ENCODE measurements at places on chromosomes 5 and 9.

DNA sequence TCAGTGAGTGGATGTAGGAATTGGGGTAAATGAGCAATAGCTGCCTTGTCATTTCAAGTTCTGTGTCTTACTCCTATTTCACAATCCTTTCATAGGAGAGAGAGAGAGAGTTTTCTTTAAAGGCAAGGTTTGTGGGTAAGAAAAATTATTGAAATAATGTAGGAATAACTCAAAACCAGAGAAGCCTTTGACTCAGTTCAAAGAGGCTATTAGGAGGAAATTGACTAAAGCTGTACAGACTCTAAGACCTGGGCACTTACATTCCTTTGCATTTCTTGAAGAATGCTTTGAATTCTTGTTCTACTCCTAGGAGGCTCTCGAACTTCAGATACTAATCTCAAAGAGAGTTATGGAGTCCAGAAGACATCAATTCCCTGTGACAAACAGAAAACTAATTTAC, 257.1 kb downstream of the FBXL7 start:
- DNase-seq: no peak

DNA sequence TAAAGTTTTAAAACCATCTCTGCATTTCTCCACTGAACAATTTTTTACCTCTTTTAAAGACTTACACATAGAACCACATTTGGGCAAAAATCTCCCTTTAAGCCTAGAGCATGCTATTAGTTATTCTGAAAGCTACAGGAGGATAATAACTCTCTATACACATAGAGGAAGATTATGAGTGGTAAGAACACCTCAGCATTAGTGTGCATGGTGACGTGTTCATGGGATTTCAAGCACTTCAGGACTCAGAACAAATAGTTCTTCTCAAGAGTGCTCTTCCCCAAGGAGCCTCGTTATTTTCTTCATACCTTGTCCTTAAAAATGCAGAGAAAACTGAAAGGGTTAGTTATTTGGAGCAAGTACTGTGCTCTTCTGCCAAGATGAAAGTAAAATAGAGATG, 256.9 kb upstream of the TUSC1 start:
- DNase-seq: no peak

- no peak for DNase-seq
Measured at GRCh38 chr5:2156358-2157059, 273.8 kb upstream of the IRX4 start.

DNA sequence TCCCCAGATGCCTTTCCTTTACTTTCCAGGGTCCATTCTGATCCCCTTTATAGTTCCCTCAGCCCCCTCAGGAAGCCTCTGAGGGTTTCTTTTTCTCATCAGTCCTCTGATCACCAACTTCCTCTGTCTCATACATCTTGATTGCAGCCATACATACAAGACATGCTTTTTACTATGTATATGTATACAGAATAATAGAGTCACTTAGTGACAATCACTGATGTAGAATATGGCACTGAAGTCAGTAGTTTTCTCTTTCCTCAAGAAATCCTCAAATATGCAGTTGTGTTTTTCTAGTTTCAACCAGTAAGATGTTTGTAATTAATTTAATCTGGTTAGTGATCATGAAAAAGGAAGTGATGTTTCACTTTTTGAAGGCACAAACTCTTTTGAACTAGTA, 364.1 kb downstream of the MAN2A1 start:
- no peak for DNase-seq

DNA sequence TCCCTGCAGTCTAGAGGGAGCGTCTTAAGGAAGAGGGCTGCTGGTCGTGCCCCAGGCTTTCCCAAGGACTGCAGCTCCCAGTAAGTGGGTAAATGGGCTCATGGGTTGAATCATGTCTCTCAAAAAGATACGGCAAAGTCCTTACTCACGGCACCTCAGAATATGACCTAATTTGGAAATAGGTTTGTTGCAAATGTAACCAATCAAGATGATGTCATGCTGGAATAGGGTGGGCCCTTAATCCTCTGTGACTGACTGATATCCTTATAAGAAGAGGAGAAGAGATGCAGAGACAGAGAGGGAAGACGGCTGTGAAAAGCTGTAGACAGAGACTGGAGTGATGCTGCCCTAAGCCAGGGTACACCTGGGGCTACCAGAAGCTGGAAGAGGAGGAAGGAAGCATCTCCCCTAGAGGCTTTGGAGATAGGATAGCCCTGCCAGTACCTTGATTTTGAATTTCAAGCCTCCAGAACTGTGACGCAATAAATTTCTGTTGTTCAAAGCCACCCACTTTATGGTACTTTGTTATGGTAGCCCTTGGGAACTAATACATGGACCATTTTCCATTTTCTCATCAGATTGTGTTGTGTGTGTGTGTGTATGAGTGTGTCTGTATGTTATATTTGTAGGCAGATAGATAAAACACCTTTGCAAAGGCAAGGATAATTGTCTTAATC, 15.0 kb downstream of the GALNT10 start:
- DNase-seq: no peak

DNA sequence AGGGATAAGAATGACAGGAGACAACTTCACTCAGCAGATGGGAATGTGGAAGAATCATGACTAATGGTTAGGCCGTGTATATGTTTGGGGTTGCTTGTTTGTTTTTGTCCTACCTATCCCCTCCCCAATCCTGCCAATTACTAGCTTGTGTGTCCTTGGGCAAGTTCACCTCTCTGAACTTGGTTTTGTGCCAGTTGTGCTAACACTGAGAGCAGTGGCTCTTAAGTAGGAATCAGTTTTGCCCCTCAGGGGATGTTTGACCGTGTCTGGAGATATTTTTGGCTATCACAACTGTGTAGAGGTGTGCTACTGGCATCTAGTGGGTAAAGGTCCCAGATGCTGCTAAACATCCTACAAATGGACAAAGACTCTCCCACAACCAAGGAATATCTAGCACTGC, 287.0 kb downstream of the DMRT2 start:
- no peak for DNase-seq

GRCh38 chr9:87069690-87070089, 122.4 kb upstream of the GAS1 start:
- DNase-seq: no peak

- DNase-seq: peak; percentile 36
Measured at GRCh38 chr5:160438316-160439204, 16.9 kb downstream of the PTTG1 start.

GRCh38 chr9:120910643-120911042, 16.0 kb downstream of the TRAF1 start:
- no peak for DNase-seq

GRCh38 chr9:87119328-87119881, 172.1 kb upstream of the GAS1 start:
- no peak for DNase-seq

- DNase-seq: no peak
Measured at GRCh38 chr9:21967702-21968101, 26.5 kb downstream of the CDKN2A start.

GRCh38 chr9:19186232-19186631, 44.3 kb upstream of the DENND4C start:
- DNase-seq: no peak

GRCh38 chr9:109179801-109180523, 12.9 kb upstream of the FRRS1L start:
- DNase-seq: no peak

GRCh38 chr5:107615299-107615817, 55.4 kb downstream of the EFNA5 start:
- no peak for DNase-seq

DNA sequence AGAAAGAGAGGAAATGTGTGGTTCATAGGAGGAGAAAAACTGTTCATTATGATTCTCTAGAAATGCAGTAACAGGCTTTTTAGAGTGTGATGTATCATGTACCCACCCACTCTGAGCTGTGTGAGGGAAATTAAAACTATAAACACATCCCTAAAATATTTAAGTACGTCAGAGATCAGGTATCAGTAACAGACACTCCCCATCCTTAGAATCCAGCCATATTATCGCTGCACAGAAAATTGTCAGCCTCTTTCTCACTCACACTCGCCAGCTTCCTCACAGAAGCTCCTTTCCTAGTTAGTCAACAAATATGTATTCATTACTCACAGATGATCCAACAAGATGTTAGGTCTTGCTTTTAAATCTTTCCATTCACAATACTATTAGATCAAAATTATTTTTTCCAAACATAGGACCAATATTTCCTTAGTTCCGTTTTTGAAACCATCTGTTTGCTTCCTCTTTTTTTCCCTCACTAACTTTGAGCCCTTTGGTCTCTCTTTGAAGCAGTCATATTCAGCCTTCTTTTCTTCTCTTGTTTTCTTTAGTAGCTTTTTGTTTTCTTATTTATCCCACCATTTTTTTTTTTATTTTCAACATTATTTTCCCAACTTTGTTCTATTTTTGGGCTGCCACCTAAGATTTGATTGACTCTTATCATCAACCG, 13.6 kb upstream of the MAST4 start:
- DNase-seq: no peak

DNA sequence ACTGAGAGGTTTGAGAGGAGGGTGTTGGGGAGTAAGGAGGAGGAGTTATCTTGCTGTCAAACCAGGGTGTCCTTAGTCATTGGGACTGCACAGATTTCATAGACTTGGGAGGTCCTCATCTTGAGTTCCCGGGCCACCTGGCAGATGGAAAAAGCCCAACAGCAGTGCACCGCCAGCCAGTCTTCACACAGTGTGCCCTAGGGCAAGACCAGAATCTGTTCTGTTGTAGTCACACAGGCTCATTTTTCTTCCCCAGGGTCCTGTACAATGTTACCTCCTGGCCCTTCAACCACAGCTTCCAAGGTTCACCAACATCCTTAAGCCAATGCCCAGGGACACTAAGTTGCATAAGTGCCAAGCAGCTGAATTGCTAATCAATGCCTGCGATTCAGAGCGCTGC, 21.0 kb downstream of the PLAC8L1 start:
- no peak for DNase-seq

- no peak for DNase-seq
Measured at GRCh38 chr5:19928562-19929421, 59.2 kb downstream of the CDH18 start.

DNA sequence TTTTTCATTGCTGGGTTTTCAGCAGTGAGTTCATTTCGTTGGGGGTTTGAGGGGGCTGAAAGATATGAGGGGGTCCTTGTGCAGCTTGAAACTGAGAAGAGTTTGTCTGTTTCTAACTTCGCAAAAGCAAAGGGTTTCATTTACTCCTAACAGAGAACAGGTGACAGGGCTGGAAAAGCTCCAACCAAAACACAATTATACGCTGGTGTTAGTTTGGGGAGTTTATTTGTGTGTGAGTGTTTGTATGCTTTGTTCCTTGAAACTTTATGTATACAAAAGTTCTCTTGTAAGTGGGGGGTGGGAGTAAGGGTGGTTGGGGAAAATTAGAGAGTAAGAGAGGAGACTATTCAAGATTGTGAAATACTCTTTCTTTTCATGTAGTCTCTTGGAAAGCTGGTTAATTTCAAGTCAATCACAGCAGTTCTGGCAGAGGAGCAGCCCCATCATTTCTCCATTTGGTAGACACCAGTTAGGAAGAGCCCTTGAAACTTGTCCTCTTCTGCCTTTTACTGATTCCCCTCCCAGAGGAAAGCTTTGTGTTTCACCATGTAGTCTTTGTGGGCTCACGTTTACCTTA, 881 bp downstream of the TNFAIP8 start:
- no peak for DNase-seq

- DNase-seq: no peak
Measured at GRCh38 chr5:177490311-177490991, 7.0 kb downstream of the PDLIM7 start.

- DNase-seq: no peak
Measured at GRCh38 chr9:77386187-77386586, 208.9 kb downstream of the VPS13A start.

DNA sequence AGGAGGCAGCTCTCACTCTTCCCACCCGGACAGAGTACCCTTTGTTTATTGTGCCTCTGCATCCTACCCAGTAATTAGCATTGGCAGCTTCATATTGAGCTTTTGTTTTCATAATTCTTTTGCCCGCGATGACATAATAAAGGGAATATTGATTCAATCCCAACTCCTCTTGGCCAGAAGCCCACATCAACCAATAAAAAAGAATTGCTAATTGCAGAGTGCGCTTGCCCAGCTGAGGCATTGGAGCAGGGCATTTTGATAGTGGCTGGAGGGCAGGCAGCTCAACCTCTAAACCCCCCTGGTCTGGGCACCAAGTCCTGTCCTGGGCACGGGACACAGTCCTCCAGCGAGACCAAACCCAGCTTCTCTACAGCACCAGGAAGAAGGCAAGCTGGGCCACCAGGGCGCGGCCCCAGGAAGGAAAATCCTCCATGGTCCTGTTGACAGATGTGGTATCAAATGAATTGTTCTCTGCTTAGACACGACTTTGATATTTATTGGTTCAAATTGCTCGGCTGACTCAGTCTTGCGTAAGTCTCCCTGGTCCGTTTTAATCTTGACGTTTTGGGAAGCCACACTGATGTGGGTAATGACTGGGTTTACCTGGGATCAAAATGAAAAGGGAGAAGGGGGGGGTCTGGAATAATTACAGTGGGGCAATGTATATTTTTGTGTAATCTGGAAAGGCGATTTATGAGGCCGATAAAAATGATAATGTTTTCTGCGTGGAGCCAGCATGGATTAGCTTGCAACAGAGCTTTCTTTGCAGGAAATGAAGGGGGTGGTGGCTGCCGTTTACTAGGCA, 220.7 kb upstream of the MSX2 start:
- no peak for DNase-seq

- no peak for DNase-seq
Measured at GRCh38 chr5:67725604-67726003, 490.0 kb upstream of the PIK3R1 start.

GRCh38 chr9:73116031-73116430, 35.6 kb upstream of the ANXA1 start:
- DNase-seq: no peak

DNA sequence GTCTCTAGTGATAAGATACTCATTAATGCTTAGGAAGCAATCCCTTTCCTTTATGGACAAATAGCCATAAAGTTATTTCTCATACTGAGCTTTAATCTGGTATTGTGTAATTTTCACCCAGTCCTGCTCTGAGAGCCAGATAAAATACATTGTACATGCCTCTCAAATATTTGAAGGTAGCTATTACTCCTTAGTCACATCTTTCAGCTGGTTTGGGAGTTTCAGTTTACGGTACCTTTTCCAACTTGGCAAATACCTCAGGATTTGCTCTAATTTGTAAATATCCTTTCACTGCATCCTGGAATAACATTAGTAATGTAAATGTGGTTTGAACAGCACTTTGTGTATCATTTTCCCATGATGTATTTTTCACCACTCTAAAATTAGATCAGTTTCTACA, 47.4 kb downstream of the ABHD17B start:
- DNase-seq: no peak

- no peak for DNase-seq
Measured at GRCh38 chr9:93597142-93597706, 20.8 kb downstream of the PHF2 start.

- DNase-seq: no peak
Measured at GRCh38 chr9:79353856-79354520, 217.8 kb upstream of the TLE4 start.

GRCh38 chr5:82408033-82408432, 129.9 kb upstream of the RPS23 start:
- no peak for DNase-seq

All from stimulated activated CD4-positive, alpha-beta T cell treated with anti-CD3 and anti-CD28 coated beads, Interleukin-12 subunit alpha, Interleukin-12 subunit beta, amount 100 ng/mL, for 4 hours (primary cell).